H9 (cell line): ENCODE measurements at places on chromosomes 16 and 17.

DNA sequence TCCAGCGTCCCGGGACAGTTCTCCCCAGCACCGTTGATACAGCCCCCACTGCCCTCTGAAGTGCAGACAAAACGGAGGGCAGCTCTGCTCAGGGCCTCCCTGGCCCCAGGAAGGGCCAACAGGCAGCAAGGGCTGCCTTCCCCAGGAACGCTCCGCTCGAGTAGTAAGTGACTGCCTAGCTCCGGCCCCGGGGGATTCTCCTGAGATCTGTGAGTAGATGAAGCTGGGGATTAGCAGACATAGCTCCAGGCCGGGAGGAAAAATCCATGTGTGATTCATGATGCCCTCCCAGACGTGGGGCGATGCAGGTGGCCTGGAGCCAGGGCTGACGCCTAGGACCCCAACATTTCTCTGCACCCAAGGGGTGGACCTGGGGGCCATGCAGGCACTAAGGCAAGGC is 85.3 kb downstream of the ENGASE start:
- no peak for DNase-seq

DNA sequence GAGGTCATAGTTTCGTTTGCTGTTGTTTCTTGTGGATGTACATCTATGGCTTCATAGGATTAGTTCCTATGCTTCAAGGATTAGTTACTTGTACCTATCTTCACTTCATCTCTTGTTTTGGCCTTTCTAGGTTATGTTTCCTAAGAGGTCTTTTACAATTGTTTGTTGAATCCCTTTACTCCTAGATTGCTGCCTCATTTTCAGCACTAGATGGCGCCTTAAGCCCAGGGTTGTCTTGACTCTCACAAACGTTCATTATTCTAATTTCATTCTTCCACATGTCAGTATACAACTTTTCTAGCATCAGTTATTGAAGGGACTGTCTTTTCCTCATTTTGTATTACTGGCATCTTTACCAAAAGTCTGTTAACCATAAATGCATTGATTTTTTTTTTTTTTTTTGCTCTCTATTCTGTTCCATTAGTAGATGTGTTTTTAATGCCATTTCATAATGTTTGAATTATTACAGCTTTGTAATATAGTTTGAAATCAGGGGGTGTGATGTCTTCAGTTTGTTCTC is 45.0 kb upstream of the NACA2 start:
- DNase-seq = peak; percentile 54

DNA sequence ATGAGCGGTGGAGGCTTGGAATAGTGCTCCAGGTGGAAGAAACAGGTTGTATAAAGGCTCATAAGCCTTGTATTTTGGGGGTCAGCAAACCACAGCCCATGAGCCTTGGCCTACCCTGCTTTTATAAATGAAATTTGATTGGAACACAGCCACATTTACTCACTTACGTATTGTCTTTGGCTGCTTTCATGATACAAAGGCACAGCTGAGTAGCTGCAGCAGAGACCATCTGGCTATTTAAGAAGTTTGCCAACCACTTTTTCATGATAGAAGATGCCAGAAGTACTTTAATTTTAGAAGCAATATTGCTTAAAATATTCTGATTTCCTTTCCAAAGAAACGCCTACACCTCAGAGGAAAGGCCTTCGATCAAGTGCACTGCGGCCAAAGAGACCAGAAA is 73.8 kb downstream of the C17orf58 start:
- DNase-seq = no peak

DNA sequence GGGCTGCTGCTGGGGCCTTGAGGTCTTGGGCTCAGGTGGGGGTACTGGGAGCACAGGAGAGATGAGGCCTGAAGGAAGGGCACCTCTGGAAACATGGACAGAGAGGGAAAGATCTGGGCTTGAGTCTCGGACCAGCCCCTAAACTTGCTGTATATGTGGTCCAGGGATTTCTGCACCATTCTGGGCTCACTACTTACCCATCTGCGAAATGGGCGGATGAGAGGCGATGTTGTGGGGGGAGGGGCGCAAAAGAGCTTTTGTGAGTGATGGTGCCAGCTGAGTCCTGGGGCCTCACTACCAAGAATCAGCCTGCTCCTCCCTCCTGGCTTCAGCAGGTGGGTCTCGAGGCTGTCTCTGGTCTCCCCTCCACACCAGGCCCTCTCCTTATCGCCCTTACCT is 285 bp downstream of the C17orf99 start:
- DNase-seq = no peak

DNA sequence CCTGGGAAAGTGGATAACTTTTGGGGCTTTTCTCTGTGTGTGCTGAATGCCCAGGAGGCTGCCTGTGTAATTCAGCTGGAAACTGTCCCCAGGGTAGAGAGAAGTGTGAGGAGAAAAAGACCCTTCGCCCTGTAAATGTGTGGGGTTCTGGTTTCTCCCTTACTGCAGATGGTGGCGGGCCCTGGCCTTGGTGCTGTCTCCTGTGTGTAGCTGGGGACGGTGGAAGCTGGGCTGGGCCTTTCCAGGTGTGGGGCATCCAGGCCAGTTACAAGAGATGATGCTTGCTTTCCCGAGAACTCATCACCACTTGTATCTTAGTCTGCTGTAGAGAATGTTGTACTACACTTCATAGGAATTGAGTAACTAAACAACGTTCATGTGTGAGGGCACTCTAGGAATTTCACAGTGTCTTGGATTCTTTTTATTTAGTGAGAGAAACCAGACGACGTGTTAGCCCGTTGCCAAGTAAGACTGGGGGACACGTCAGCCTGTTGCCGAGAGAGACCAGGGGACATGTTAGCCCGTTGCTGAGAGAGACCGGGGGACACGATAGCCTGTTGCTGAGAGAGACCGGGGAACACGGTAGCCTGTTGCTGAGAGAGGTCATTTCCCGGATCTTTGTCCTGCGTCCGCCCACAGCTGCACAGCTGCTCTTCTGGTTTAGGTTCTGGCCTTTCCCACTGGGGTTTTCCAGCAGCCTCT is 43.1 kb downstream of the TBCD start:
- no peak for DNase-seq

- no peak for DNase-seq
These were observed 1.5 kb downstream of the CPNE2 start for GRCh38 chr16:57093666-57094564.

DNA sequence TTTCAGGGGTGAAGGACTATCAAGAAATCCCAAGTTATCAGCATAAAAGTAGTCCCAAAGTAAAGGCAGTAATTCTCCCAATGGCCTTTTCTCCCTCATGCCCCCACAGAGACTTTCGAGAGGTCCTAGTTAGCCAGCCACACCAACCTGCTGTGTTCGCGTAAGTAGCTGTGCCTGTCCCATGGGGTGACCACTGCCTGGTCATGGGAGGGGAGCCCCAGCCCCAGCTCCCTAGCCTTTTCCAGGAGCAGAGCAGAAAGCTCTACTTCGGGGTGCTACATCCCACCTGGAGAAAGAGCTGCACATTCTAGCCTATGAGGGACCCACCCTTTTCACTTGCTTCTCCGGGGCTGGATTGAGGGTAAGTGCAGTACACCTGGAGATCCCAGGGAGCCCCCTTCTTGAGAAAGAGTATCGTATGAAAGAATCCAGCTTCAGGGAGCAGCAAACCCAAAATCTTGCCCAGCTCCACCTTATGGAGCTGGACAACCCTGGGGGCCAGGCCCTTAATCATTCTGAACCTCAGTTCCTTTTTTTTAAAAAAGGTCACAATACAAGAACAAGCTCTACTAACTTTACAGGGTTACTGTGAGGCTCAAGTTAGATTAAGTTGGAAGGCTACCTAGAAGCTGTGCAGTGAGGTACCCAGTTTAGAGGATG is 8.6 kb upstream of the SOST start:
- no peak for DNase-seq

- DNase-seq = no peak
These were observed 4.4 kb upstream of the EIF4A3 start for GRCh38 chr17:80151333-80151732.

DNA sequence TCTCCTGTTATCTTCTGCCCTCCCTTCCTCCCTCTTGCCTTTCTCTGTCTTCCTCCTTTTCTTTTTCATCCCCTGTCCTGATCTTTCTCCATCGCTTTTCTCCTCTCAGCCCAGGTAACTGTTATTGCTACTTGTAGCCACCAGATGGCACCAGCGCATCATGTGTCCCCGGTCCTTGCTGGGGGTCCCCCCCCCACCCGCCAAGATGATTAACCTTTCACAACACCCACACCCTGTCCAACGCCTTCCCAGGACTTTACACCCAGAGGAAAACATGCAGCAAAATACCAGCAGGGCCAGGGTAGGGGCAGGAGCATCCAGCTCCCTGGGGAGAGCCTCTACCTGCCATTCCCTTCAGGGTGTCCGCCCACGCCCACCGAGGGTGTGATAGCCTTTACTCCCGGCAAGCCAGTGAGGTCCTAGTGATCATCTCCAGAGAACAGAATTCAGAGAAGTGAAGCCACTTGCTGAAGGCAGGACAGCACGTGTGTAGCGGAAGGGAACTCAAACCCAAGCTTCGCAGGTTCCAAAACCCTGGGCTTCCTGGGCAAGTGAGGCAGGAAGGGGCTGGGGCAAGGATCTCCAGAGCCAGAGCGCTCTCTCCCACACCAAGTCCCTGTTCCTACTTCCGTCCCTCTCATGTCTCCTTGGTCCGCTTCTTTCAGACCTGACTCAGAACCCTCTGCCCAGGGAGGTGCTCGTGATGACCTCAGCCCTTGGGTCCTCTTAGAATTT is 13.4 kb upstream of the TAC4 start:
- DNase-seq = peak; percentile 68

GRCh38 chr16:89593841-89594240 is 18.3 kb downstream of the CPNE7 start:
- no peak for DNase-seq

- peak; percentile 82 for DNase-seq
These were observed 9.0 kb upstream of the SPATA32 start for GRCh38 chr17:45270828-45271418.

DNA sequence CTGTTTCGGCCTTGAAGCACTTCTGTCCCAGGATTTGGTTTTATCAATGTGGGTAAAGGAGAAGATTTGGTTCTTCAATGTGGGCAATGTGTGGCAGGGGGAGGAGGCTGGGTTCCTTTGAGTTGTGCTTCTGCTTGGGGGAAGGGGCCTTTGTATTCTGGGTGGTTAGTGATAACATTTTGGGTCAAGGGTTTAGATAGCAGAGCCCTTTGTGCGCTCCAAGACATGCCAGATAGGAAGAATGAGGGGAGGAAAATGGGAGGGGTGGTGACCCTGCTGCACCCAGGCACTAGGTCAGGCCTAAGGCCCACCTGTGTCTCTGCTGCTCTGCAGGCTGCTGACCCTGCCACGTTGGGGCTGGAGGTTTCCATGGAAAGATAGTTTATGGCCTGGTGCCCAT is 40.0 kb upstream of the CDC42EP4 start:
- DNase-seq = no peak

DNA sequence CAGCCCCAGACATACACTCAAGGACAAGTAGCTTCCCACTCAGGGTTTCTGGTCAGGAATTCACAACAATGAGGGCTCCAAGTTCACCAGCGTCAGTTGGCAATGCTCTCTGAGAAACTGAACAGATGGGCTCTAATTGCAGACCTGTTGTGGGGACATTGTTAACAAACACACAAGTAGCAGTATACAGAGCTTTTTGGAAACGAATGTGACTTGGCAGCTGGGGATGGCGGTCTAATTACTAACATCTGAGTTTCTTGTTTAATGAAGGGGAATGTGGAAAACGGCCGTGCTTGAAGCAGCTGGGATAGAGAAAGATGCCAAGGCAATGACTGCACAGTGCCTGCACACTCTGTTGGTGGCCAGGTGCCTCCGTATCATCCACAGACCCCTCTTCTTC is 316.1 kb upstream of the IRX3 start:
- no peak for DNase-seq

GRCh38 chr17:64377769-64378282 is 12.8 kb downstream of the PECAM1 start:
- no peak for DNase-seq

- DNase-seq = no peak
These were observed 40.9 kb upstream of the GSG1L start for GRCh38 chr16:28104404-28104803.

DNA sequence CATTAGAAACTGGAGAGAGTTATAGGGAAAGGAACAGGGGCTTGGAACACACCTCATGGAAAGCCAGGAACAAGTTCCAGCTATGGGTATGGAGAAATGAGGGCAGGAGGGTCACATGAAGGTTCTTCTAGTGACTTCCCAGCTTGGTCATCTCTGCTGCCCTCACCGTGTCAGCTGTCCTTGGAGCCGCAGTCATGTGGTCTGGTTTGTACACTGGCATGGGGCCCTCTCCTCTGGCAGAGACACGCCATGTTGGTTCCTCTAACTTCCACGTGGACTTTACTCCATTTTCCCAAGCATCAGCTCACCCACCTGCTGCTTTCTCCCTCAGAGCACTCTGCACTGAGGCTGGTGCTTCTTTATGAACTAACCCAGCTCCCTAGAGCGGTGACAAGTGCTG is 26.3 kb downstream of the MPG start:
- DNase-seq = no peak

DNA sequence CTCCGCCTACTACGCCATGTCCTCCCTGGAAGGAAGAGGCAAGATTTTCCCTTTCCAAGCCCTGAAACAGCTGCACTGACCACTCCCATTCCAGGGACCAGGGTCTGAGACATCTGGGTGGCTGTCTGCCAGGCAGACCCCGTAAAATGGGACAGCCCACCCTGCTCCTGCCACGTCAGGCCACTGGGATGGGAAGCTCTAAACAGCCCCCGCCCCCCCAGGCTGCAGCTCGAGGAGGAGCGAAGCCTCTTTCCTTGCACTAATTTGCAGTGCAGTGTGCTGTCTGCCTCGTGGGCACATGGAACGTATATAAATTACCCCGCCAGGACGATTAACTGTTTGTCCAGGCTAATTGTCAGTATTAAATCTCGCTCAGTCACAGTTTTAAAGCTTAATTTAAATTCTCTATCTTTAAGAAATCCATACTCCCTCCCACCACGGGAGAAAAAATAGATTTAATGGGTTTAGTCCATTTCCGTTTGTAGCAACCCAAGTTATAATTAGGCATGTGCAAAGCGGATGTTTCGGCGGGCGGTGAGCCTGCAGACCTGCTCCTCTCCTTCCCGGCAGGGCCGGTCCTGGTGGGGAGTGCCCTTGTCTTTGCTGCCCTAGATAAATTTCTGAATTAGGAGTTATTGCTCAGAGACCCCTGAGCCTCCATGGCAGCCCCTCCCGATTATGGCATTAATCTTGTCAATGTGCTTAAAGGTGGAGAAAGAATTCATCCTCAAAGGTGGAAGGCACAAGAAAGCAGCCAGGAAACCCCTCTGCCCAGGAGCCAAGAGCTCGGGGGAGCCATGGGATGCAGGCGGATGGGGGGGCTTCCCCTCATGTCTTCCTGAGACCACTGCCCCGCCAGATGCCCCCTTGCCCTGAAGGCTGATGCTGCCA is 268.0 kb upstream of the TNRC6C start:
- DNase-seq = peak; percentile 25
